Activated CD8-positive, alpha-beta memory T cell treated with anti-CD3 and anti-CD28 coated beads for 1 hour (primary cell): ENCODE measurements at places on chromosomes 2 and 18.

- DNase-seq, result no peak
These were observed 16.9 kb downstream of the SFTPB start for GRCh38 chr2:85651097-85651496.

GRCh38 chr2:79630060-79630459 is 117.2 kb downstream of the CTNNA2 start:
- no peak for DNase-seq

DNA sequence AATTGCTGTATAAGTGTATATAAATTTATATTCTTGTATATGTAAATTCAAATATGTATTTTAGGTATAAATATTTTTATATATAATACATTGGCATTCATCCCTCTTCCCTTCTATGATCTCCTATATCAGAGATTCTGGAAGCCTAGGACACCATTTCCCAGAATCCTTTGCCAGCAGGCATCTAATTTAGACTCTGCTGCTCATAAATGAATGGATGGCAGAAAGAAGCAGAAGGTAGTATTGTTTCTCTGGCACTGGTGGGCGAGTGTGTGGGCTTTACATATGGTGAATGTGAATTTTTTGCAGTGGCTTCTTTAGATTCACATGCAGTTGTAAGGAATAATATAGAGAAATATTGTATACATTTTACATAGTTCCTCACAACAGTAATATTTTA is 215.2 kb upstream of the THSD7B start:
- DNase-seq, result no peak

DNA sequence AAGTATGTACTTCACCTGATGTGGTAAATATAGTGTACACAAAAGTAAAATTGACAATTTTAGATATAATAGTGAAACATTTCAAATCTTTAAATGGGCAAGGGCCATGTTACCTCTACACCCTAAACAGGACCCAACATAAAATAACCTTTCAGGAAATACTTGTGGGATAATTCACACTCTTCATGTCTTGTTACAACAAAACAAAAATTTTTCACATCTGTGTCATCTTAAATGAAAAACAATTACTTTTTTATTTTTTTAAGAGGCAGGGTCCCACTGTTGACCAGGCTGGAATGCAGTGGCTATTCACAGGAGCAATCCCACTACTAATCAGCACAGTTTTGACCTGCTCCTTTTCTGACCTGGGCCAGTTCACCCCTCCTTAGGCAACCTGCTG is 42.1 kb downstream of the SRBD1 start:
- DNase-seq, result no peak

DNA sequence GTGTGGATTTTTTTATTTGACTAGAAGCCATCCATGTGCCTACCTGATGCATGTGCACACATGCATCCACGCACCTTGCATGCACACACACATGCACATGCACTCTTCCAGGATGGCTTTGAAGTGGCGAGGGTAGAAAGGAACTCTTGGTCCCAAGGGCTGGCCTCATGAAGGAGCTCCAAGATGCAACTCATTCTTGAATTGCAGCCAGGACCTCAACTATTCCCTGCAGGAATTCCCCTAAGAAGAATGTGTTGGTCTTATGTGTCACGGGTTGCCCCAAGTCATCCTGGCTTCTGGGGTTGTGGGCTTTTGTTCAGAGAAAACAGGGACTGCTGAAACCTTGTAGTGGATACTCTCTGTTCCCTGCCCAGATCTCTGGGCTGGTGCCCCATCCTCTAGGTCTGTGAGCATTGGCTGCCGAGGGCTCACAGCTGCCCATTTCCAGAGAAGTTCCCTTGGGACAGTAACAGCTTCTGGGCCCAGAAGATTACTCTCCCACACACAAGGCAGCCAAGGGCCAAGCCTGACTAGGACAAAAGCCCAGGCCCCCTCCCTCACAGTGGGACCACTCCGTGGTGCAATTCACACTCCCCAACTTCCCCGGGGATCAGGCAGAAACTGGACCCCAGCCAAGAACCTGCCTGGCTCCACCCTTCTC is 137.6 kb downstream of the COPS8 start:
- DNase-seq, result no peak

GRCh38 chr2:5285872-5286769 is 406.1 kb upstream of the SOX11 start:
- DNase-seq, result no peak

DNA sequence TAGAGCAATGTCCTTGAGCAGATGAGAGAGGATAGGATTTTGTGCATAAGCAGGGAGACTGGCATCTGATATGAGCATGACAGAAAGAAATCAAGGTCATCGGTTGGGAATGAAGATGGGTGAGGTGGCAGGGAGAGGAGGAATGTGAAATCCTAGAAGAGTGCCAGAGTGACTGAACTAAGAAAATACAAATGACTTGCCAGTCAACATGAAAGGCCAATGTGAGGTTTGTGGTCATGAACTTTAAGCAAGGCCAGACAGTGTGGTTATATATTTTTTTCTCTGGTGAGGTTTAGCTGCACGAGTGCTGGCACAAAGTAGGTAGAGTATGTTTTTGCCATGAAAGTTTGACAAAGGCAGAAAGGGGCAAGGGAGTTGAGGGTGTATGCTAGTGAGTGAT is 21.2 kb downstream of the QPCT start:
- DNase-seq, result no peak
